Stimulated activated CD4-positive, alpha-beta T cell treated with anti-CD3 and anti-CD28 coated beads, Interleukin-15, amount 100 ng/mL, for 1 hour (primary cell): ENCODE measurements at places on chromosomes 7 and 10.

DNA sequence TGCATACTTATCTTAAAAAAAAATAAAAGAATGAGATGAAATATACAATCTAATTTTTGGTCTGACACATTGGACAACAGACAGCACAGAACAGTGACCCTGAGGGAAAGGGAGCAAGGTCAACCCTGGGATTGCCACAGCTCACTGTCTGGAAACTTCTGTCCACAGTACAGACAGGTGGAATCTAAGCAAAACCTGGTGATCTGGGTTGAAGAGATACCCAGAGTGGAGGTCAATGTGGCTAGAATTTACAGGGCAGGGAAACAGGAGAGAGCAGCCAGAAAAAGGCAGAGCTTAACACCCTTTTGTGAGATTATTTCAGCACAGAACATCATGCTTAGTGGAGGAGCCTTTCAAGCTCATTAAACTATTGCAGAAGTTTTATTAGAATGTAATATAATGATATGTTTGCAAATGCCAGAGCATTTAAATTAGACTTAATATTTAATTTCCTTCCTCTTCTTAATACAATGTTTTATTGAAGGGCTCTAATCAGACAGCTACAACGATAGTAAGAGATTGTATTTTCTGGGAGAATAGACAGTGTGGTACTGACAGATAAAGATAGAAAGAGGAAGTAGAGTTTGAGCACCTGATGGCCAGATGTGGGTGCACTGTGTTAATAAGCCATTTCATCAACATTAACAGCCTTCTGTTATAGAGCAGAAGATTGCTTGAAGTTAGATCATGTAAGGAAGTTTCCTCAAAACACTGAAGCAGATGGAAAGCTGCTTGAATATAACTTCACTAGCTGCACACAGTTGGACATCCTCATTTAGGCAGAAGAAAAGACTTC is 309.4 kb downstream of the HGF start:
- DNase-seq: no peak

- no peak for DNase-seq
Observed at GRCh38 chr10:117272195-117273076, 31.5 kb downstream of the SLC18A2 start.

DNA sequence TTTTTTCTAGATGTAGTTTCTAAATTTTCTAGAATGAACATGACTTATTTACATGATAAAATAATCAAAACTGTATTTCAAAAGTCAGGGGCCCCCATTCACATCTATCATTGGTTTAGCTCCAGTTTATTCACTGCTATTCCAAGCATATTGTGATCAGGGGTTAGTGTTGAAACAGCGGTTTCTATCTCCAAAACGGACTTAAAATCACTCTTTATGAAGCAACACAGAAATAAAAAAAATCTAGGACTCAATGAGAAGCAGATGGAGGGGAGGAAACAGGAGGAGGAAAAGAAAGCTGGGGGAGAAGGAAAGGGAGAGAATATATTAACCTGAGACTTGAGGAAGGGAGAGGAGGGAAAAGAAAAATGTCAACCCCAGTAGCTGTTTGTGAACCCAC is 14.8 kb upstream of the CH25H start:
- DNase-seq: no peak

DNA sequence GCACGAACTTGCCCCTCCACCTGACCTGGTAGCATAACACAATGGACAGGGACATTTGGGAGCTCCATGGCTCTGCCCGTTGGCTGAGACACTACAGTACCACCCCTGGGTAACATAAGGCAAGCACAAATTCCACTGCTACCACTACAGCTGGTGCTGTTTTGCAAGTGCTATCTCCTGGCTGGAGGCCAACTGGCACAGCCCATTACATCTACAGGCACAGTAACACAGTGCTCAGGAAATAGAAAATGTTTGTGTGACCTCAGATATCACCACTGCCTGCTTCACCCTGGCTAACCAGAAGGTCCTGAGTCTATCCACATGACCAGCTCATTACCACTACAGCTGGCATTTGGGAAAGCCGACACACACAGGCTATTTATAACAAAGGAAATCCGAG is 631.1 kb upstream of the MBL2 start:
- no peak for DNase-seq

DNA sequence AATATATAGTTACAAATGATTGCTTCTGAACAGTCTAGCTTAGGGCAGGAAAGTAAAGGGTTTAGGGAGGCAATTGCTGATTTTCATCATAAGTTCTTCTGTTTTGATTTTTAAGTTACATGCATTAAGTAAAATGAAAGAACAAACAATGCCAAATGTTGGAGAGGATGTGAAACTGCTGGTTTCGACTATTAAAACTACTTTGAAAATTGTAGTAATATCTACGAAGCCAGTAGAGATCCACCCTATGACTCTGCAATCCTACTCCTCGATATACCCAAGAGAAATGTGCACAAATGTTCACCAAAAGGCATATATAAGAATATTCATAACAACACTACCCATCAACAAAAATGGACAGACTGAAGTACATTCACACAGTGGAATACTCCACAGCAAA is 24.3 kb downstream of the PDZD8 start:
- no peak for DNase-seq

DNA sequence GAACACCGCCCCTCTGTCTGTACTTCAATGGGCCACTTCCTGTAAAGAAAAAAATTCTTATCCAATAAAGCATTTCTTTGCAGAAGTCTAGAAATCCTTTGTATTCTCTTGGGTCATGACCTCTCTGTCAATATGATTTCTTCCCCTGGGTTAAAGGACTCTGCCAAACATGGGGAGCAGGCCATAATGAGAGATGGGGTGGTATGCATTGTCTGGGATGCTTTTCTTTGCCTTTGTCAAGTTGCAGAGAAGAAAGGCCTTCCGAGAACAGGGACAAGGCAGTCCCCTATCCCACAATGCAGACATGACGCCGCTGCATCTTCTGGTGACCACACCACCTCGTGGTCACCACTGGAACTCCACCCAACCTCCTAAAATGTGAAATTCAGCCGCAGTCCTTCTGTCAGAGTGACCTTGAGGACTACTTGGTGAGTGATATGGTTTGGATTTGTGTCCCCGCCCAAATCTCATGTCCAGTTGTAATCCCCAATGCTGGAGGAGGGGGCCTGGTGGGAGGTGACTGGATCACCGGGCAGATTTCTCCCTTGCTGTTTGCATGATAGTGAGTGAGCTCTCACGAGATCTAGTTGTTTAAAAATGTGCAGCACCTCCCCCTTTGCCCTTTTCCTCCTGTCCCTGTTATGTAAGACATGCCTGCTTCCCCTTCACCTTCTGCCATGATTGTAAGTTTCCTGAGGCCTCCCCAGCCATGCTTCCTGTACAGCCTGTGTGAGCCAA is 15.2 kb upstream of the FRMPD2 start:
- DNase-seq: no peak
